Kidney glomerular epithelial cell (primary cell): ENCODE measurements at places on chromosomes 1 and 21.

DNA sequence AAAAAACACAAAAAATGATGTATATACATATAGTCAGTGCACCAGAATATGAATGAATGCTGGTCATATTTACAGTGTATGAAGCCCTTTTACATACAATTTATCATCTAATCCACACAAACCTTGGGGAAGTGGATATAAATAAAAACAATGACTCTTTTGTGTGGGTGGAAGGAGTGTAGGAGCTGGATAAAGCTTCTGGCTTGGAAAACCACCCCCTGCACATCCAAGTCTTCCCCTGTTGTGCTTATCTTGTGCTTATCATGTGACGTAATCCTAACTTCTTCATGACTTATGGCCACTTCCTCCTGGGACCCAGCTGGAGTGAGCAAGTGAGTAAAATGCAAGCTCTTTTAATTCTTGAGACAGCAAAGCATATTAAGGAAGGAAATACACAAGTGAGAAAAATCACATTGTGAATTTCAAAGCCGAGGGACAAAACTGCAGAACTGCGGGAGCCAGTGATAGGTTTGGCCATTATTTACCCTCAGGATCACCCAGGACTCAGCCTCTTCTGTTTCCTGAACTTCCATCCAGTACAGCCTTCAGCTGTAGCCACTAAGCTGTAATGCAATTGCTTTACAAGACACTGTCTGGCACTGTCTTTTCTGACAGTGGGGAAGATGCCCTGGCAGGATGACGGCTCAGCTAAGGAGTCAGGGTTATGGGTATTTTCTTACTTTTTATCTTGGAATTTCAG is 104.0 kb upstream of the PPM1J start:
- peak; percentile 20 for DNase-seq

GRCh38 chr21:19553919-19554615 is 1150.5 kb upstream of the TMPRSS15 start:
- no peak for DNase-seq

DNA sequence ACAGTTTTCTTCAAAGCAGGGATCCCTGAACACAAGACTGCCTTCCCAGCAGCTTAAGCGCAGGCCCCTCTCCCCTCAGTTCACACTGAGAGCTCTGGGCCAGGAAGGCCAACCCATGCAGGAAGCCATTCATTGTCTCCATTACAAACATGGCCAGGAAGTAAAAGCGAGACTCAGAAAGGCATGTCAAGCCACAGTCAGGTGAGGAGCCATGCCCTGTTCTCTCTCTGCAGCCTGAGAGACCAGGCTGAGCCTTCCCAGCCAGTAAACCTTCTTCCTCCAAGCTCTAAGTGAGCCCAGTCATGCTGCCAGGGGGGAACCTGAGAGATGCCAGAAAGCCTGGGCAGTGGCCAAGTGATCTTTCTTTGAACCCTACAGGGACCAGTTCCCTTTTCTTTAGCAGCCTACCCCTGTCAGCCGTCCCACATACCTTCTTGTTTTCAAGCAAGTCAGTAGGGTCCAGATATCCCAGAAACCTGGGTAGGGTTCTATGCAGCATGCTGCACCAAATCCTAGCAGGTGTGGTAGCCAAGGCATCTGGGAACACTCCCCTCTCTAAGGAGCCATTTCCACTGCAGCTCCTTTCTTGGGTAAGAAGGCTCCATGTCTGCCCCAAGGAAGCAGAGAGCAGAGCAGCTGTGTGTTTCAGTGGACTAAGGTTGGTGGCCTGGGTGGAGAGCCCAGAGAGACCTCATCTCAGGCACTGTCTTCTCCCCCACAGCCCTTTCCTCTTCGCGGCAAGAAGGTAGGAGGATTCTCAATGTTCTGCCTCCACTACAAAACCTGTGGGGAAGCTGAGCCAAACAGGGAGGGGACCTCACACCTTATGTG is 977 bp downstream of the TRAF3IP3 start:
- no peak for DNase-seq

DNA sequence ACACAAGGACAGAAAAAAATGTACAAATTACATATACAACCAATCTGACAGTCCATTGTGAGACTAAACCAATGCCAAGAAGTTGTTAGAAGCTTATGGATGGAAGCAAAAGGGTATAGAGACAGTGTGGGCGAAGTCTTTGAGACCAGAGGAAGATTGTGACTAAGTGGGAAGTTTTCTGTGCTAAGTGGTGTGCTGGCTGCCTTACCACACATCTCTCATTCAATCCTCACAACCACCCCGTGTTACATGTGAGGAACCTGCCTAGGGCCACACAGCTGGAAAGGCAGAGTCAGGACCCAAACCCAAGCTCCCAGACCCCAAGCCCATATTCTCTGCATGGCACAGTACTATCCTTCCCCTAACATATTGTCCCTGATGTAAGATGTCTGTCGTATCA is 53.5 kb upstream of the DUSP10 start:
- DNase-seq: no peak

GRCh38 chr1:92298573-92299476 is at the start of the genes GLMN and RPAP2:
Gene GLMN, minus strand, starts transcription at chr1:92298987. Its CDS starts 988 bp downstream, at chr1:92297999.
Gene RPAP2, plus strand, starts transcription at chr1:92299059. Its CDS starts 15 bp downstream, at chr1:92299074.
- DNase-seq: peak; percentile 83

- peak; percentile 18 for DNase-seq
Measured at GRCh38 chr1:46072975-46073374, 59.5 kb downstream of the PIK3R3 start.

- DNase-seq: no peak
Measured at GRCh38 chr21:29601047-29601446, 302.3 kb downstream of the BACH1 start.

DNA sequence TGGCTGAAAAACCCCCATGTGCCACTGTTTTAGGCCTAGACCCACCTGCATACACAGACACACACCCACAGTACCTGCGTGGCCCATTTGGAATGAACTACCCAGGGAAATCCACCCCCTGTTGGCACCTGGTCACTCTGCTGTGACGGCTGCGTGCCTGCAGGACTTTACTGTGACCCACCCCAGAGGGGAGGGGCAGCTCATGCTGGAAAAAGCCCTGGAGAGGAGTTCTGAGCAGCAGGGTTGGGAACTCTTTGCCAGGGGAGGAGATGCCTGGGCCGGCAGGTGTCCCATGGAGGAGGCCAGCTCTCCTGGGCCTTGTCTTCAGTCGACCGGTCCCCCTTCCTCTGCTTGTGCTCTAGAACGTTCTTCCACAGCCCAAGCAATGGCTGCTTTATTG is 87.3 kb upstream of the CSF3R start:
- DNase-seq: no peak

- no peak for DNase-seq
Measured at GRCh38 chr1:9901148-9902059, 8.7 kb downstream of the CTNNBIP1 start.

DNA sequence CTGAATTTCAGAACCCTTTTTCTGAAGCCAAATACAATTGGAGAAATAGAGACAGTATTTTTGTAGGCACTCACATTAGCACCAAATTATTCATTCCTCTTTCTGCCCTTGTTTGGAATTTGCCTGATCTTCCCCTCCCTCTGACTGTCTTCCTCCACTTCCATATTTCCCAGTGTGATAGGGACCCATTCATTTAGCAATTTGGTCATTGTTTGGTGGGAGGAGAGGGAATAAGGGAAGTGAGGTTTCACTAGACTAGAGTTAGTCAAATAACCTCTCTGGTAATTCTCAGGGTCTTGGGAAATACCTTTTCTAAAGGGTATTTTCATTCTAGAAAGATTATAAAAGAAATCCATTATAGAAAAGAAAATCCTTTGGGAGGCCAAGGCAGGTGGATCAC is 31.0 kb upstream of the MTMR11 start:
- DNase-seq: no peak

DNA sequence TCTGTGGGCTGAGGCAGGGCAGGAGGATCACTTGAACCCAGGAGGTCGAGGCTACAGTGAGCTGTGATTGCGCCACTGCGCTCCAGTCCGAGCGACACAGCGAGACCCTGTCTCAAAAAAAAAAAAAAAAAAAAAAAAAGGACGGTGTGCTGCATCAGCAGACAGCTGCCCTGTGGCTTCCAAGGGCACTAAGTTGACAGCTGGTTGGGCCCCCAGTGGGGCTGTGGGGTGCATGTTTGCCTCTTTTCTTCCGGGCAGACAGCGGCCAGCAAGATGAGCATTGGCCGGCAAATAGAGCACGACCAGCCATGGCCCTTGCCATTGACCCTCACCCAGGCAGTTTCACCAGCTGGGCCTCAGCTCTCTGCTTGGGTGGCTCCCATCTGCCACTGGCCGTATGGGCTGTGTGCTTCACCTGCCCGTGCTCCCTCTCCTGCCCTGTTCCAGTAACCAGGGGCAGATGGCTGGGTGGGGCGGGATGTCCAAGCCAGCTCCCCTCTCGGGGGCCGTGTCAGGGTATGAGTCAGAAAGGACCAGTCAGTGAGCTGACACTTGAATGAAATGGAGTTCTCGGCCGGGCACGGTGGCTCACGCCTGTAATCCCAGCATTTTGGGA is 12.3 kb upstream of the SLC25A34 start:
- no peak for DNase-seq

DNA sequence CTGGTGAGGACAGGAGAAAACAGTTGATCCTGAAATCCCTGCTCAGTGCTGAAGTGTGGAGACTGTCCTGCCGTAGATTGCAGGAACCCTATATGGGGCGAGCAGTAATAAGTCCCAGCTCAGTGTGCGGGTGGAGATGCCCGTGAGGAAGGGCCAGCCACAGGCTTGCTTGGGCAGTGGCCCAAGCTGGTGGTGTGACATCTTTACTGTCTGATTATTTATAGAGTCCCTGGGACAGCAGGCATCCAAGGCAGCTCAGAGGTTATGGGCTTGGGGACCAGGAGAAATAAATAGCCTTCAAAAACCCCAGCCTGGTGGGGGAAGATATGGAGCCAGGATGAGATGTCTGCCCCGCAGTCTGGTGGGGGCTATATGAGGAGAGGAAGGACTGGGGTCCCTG is 170.7 kb upstream of the POU3F1 start:
- DNase-seq: no peak

- DNase-seq: no peak
Measured at GRCh38 chr1:21696931-21697330, 27.8 kb upstream of the RAP1GAP start.

DNA sequence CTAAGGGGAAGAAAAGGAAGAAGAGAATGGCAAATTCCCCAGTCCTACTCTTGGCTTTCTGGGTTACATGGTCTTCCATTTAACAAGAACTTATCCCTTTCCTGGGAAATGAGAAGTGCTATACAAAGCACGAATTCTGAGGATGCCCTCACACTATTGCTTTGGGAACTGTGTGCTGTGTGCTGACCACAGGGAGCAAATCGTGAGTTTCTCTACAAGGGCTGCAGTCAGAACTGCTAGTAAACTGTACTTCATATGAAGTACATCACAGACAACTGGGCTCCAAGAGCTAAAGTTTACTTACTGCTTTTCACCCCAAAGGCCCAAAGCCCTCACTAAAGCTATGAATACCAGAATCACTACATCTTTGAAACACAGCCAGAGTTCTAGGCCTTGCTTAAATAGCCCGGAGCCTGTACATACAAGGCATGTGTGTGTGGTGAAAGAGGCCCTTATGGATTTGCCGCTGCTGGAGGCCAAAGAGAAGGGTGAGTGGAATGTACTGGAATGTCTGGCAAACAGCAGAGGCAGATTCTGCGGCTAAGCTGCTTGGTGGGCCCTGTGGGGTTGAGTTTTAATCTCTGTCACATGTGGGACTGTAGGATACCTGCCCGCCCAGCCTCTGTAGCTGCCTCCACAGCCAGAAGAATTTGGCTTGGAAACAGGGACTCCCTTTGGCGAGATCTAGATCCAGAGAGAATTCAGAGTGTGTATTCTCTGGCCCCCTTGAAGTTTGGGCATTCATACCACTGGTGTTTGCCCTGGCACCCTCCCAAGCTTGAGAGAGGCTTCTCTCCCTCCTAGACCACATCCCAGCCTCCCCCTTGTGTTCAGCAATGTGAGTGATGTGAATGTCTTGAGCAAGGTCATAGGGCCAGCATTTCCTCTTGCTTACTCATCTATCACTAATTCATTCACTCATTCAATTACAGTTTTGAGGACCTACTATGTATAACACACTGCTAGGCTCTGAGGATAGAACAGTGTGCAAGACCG is 21.9 kb upstream of the TRIM67 start:
- peak; percentile 94 for DNase-seq

GRCh38 chr1:30001011-30001731 is 722.2 kb downstream of the MATN1 start:
- no peak for DNase-seq

GRCh38 chr21:42291751-42292562 is 23.3 kb downstream of the TFF3 start:
- no peak for DNase-seq

DNA sequence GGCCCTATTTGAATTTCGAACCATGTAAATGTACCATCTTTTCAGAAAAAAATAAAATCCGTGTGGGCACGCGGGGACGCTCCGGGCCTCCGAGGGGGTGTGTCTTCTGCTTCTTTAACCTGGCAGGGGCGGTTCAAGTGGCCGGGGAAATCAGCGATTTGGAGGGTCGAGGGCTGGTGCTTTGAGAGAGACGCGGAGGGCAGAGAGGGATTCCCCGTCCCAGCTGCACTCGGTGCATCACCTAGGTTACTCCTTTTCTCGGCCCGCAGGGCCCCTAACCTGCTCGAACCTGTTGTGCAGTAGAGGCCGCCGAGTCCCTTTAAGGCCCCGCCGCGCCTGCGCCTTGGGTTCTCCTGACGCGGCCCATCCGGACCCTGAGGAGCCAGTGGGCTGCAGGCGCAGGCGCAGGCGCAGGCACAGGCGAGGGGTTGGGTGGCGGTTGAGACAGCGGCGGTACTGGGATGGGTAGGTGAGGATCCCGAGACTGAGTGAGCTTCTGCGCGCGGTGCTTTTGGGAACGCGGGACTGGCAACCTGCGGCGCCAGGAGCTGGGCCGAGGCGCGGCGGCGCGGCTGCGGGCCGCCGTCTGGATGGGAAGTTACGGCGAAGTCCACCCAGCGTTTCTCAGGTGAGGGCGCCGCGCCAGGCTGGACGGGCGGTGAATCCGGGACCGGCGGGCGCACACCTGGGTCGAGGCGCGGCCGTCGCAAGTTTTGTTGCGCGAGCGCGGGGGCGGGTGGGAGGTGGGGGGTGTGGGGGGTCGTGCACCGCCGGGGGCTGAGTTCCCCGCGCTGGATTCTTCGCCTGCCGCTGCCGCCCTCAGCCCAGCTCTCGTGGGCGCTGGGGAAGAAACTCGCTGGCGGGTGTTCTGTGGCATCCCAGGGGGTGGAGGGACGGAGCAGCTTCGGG is at the start of gene NBPF3:
Gene NBPF3, plus strand, starts transcription at position 417 of the 909 bp plus-strand sequence. CDS start 4,950 bp downstream, outside the sequence.
- peak; percentile 73 for DNase-seq

DNA sequence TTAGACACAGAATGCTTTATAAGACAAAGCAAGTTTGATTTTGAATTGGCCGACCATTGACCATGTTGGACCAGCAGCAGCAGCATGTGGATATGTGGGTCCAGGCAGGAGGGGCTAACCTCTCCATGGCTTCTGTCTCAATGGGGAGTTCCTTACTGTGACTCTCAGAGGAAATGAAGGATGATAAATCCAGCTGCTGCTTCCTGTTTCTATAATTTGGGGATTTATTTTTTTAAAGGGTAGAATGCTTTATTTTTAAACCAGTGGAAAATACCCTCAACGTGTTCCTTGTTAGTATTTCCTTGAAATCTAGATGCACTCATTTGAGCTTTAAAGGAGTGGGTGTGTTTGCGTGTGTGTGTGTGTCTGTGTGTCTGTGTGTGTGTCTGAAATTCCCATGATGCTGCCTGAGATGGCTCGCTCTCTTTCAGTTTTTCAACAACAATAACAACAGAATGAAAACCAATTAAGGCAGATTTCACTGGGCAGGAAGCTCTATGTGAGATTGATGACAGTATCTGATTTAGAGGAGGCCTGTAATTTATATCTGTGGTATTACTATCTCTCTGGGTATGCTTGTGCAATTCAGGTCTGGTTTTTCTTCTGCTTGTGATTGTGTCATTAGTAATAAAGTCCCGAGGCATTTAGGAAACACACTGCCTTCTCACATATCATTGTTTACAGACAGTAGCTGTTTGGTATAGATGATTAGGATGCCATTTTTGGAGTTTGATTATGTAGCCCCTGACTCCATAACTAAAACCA is 86.1 kb upstream of the ZNF326 start:
- peak; percentile 21 for DNase-seq

GRCh38 chr1:203267347-203267846 is 37.9 kb upstream of the BTG2 start:
- DNase-seq: peak; percentile 95
